NT2/D1 (cell line): ENCODE measurements at places on chromosomes 6 and 20.
A peak's percentile ranks its signal among the peaks of the same experiment; 100 is the strongest.

DNA sequence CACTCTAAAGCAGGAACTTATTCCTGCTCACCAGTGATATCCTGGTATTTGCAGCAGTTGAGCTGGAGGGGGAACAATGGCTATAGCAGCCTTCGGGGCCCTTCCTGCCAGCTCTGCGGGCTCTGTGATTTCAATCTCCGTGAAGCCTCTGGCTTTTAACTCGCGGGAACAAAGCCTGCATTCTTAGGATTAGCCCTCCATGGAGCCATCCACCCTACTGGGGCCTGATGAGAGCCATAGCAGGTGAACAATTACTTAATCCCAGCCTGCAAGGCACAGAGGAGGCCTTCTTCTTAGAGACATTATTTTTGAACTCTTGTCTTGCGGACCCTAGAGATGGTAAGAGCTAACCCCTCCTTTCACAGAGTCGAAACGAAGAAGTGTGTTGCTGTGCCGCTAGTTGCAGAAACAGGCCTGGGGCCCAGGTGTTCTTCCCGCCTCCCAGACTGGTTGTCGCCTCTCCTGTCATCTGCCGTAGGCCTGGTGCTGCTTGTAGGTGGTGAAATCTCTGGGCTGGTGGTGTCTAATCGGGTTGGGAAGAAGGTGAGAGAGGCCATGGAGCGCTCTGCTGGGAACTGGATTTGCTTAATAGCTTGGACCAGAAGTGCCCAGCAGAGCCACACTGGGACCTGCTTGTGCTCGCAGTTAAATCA, 9.7 kb downstream of the GHRH start:
- DNase-seq, result peak; percentile 70

DNA sequence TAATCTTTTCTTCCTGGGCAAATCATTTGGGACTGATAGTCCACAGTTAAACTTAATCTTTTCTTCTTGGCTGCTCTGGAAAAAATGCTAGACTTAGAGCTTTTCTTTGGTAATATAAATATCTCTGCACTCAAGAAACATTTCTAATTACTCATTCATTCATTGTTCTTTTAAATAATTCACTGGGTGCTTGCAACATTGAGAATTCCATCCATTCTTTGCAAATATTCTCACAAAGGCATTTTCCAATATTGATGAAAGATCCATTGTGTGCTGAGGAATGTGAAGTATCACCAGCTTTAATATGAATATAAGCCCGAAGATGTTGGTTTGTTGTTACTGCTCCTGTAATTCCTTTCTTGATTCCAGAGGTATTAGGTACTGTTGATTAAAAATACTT, 38.4 kb downstream of the AKAP7 start:
- DNase-seq, result no peak

- DNase-seq, result no peak
Measured at GRCh38 chr6:145629478-145629877, 105.8 kb downstream of the EPM2A start.

DNA sequence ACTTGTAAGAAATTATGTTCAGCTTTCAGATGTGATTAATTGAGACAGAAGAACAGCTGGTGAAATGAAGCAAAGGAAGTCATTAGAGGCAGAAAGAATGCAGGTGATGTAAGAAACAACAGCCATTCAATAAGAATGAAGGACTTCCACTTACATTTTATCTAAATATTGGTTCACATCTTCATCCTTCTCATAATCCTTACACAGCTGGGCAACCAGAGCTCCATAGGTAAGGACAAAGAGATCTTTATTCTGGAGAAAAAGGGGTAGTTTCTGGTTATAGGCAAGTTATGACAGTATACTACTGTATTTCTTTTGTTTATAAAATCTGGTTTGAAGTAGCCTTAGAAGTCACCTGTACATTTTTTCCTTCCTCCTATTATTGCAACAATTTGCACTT, 2.3 kb downstream of the TRAPPC3L start:
- no peak for DNase-seq

GRCh38 chr6:109595998-109596397, 95.0 kb downstream of the AK9 start:
- peak; percentile 8 for DNase-seq
